ENCODE measurements at places on chromosomes 2 and 18. TPM values are rescaled to one million over a fixed set of nuclear protein-coding genes. Genes with fewer than 3 reads are reported as not detected.

CTAGE1 gene
- not detected for polyA plus RNA-seq

TMEM37 gene
- 18.1 TPM for polyA plus RNA-seq

ARHGEF4 gene
- 9.6 TPM for polyA plus RNA-seq

ALPG gene
- not detected for polyA plus RNA-seq

LINC00305 gene
- not detected for polyA plus RNA-seq

SAG gene
- not detected for polyA plus RNA-seq

DNA sequence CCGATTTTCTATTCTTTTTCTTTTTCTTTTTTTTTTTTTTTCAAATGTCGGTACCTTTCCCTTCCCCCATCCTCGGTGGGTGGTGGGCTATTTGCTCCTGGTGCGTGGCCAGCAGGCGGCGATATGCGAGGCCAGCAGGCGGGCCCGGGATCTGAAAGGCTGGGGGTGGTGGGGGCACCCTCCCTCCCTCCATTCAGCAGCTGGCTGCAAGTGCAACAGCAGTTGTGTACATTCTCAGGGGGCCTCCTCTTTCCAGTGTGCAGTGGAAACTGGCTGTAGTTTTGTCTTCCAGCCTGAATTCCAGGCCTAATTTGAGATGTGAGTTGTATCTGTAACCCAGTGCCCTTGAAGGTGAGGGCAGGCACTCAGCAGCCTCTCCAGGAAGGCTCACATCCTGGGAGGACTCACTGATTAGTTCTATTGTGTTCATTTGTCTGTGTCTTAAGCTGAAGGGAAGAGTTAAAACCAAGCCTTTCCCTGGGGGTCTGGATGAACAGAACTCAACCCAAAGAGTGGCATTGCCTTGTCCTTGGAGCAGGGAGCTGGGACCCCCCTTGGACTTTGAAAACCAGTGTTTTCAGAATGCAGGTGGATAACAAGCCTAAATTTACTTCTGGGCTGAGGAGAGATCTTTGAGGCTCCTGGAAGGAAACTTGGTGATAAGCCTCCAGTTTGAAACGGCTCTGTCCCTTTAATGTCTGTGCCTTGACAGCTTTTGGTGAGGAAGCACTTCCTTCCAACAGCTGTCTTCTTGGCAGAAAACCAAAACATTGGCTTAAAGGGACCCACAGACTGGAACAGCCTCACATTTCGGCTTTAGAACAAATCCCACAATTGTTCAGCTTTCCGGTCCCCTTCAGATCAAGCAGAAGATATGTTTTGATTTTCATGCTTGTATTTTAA lies 3.3 kb downstream of the MYCN start:
- peak; percentile 66 for DNase-seq

- no peak for DNase-seq
These were observed 28.1 kb downstream of the NCKAP1 start for GRCh38 chr2:183010112-183010511.

- DNase-seq, result no peak
These were observed 2.0 kb upstream of the UPP2 start for GRCh38 chr2:158099716-158100115.

GRCh38 chr18:37529863-37530262 lies 35.7 kb downstream of the CELF4 start:
- no peak for DNase-seq

DNA sequence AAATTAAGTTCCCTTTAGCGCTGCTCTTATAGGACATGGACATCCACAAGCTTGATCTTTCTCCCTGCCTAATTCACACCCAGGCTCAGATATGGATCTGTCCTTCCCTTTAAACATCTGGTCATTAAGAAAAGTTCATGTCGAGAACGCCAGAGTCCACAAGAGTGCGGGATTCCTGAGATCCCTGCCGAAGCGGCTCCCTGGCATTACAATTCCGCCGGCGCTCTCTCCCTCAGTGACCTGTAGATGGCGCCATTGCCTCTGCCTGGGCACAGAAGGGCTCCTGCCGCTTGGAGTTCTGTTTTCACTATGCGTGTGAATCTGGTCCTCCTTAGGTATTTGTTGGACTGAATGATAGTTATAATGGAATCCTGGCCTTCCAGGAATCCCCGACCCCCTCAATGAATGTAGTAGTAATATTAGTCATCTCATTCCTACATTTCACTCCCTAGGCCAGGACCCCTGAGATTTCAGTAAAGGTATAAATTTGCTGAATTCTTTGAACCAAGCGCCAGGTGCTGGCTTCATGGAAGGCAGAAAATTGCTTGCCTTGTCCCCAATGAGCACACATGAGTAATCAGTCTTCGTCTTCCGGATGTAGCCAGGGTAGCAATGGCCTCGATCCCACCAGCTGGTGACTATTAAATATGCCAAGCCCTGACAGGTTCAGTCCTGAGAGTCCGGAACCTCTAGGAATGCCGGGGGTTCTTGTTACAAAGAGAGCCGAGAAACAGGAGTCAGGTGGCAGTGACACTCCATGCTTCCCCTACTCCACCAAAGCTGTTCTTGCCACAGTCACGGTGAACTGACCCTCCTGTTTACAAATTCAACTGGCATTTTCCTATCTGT lies 26.4 kb upstream of the CD207 start:
- DNase-seq, result peak; percentile 72

DNA sequence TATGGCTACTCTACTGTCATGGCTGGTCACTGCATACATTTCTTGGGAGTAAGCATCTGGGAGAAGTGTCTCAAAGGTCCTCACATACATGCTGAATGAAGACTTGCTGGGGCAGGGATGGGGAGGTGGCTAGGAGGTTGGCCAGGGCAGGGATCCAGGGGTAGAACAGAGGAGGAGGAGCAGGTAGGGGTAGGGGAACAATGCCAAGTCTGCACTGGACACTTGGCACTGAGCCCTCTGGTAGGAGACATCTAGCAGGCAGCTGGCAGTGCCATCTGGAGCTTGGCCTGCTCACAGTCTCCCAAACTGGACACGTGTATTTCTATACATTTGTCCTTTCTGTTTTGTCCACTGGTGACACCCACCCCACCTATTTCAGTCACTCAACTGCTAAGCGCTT lies 62.7 kb upstream of the REV1 start:
- DNase-seq, result no peak

DNA sequence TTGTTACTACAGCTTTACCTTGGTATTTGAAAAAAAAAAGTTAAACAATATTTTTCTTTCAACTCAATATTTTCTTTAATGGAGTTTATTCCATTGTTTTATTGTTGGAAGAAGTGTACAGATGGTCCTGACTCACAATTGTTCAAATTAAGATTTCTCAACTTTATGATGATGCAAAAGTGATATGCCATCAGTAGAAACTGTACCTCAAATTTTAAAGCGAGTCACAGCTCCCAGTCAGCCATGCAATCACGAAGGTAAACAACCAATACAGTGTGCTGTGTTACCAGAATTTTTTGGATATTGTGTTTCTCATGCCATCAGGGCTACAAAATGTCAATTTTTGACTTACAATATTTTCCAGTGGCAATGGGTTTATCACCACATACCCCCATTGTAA lies 54.0 kb upstream of the COL5A2 start:
- no peak for DNase-seq

GRCh38 chr2:8592736-8593135 lies 89.1 kb upstream of the ID2 start:
- no peak for DNase-seq

GRCh38 chr18:21599585-21600525 lies 649 bp downstream of the ESCO1 start:
- DNase-seq, result peak; percentile 56

GRCh38 chr18:58396144-58396543 lies 232.7 kb downstream of the ALPK2 start:
- no peak for DNase-seq

DNA sequence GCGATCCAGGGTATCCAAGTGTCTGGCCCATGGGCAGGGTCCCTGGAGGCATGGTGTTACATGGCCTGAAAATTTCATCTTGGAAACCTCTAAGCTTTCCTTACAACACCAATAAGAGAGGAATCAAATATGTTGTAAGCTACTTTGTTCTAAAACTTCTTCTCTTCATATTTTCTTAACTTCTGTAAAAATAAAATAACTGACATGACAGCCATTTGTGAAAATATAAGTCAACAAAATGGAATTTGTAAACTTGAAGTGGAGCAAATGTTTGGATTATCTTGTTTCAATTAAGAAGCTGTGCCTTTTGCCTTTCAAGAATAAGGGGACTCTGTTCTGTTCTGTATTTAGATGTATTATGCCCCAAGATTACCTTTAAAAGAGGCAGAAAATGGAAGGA lies 319.7 kb downstream of the LPIN1 start:
- no peak for DNase-seq

DNA sequence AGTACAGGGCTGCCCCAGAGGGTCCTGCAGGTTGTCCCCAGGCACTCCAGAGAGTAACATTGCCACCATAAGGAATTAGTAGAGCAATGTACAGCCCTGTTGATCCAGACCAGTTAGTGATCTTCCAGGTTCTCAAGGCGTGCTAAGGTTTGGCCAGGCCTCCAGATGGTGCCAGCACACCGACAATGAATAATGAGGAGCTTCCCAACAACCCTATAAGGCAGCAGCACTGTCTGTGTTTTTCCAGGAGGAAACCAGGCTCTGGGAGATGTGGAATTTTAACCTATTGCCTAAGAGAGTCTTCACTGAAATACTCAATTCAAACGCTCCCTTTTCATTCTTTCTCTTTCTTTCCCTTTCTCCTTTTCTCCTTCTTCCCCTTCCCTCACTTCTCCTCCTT lies 122.1 kb downstream of the MGAT5 start:
- DNase-seq, result peak; percentile 49

- no peak for DNase-seq
These were observed 74.0 kb downstream of the TTC27 start for GRCh38 chr2:32701806-32702205.

DNA sequence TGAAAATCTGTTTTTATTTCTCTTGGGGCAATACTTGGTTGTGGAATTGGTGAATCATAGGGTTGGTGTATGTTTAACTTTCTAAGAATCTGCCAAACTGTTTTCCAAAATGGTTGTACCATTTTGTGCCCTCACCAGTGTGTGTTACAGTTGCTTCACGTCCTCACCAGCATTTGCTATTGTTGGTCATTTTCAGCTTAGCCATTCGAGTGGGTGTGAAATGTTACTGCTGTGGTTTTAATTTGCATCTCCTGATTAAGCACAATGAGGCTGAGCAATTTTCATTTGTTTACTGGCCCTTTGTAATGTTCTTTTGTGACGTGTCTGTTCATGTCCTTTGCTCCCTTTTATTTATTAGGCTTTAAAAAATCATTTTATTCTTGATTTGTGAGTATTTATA lies 49.7 kb downstream of the FOSL2 start:
- DNase-seq, result no peak

GRCh38 chr2:86035883-86036668 lies 69.6 kb downstream of the POLR1A start:
- DNase-seq, result peak; percentile 76

DNA sequence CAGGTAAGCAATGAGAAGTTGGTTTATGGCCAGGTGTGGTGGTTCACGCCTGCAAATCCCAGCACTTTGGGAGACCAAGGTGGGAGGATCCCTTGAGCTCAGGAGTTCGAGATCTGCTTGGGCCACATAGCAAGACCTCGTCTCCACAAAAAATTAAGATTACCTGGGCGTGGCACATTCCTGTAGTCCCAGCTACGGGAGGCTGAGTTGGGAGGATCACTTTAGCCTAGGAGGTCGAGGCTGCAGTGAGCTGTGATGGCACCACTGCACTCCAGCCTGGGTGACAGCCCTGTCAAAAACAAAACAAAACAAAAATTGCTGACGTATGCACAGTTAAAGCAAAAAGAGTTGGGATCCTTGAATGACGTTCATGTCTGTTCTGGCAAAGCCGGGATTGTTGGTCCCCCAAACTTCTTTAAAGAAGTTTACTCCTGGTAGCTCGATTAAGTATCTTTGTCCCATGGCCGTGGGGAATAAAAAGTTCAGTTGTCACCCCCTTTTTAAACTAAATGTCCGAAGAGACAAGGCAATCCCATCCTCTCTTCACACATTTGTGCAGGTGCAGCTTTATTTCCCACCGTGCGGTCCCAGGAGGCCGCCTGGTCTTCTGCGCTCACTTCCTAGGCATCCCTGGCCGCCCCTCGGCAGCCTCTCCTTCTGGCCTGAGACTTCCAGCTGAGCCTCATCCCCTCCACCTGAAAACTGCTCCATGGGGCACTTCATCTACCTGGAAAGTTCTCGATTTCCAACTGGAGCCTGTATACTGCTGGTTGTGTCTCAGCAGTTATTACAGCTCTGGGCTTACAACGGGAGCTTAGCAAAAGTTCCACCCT lies 762 bp upstream of the SPOPL start:
- peak; percentile 34 for DNase-seq

- no peak for DNase-seq
These were observed 407.4 kb downstream of the NRXN1 start for GRCh38 chr2:50624506-50624905.

DNA sequence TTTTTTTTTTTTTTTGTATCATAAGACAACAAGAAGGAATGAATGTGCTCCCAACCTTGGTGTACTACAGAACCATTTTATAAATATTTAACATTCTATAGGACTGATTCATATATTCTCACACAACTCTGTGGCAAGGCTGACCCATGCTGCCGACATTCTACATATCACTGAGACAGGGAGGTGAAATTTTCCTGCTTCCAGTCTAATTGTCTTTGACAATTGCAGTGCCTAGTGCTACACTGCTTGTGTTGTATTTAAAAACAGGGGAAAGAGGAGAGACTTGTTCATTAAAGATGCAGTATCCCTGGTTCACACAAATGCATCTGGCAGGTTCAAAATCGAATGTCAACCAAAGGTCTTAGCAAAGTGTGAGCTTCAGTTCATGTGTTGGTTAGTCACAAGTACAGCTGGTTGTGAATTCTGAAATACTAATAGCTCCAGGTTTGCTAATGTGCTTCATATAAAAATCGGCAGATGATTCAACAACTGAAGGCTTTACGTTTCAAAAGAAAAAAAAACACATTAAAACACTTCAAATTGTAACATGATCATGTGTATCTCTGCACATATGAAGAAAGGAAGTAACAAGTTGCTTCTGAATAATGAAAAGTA lies 130.8 kb downstream of the FIGN start:
- DNase-seq, result no peak

GRCh38 chr18:74528478-74528877 lies 5.8 kb upstream of the CNDP1 start:
- DNase-seq, result no peak

- no peak for DNase-seq
These were observed 25.3 kb upstream of the SNTG2 start for GRCh38 chr2:925309-925708.

GRCh38 chr2:137924019-137924418 lies 40.3 kb upstream of the HNMT start:
- DNase-seq, result no peak

DNA sequence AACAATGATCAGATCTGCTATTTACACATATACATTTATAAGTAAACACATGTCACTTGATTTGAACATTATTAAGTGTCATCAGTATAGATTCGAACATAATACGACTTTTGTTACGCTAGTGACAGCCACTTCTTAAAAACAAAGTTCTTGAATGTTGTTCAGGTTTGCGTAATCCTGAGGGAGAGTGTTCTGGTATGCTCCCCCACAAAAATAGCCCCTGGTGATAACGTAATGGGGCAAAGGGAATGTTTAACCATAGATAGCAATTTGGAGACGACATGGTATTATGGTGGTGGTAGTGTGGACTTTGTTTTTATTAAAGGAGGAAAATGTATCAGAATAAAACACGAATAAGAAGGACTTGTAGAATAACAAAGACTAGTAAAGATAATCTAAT lies 90.6 kb downstream of the PLEKHM3 start:
- DNase-seq, result no peak
